ENCODE measurements at places on chromosomes 16 and 17. TPM values are rescaled to one million over a fixed set of nuclear protein-coding genes. Genes with fewer than 3 reads are reported as not detected.

- DNase-seq, result no peak
Observed at GRCh38 chr17:18339933-18340332, 23.4 kb downstream of the SHMT1 start.

Gene CLEC18B
- total RNA-seq, result 1.8 TPM

Gene ZDHHC1
- total RNA-seq, result 5.9 TPM

GRCh38 chr17:40018211-40019121, 3.2 kb downstream of the CSF3 start:
- DNase-seq, result no peak

Gene PRCD
- 1.2 TPM for total RNA-seq

DNA sequence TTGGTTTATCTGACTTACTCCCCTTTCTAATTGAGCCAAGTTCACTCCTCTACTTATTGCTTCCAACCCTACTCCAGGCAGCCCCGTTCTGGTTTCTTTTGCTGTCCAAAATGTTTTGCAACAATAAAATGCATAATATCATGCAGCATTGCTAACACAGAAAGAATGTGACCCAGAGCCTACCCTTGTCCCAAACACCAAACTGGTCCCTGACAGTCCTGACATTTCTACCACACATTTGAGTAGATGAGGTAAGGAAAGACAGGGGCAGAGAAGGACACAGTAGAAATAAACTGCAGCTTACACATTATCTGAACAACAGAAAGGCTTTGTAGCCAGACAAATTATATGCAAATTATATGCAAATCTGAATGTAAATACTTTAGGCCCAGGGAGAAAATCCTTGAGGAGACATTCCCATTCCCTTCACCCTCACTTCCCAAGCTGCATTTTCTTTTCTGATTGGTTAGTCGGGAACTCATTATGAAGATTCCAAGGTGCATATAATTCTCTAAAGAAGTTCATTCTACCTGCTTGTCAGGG, 31.6 kb downstream of the SOX9 start:
- DNase-seq, result no peak

DNA sequence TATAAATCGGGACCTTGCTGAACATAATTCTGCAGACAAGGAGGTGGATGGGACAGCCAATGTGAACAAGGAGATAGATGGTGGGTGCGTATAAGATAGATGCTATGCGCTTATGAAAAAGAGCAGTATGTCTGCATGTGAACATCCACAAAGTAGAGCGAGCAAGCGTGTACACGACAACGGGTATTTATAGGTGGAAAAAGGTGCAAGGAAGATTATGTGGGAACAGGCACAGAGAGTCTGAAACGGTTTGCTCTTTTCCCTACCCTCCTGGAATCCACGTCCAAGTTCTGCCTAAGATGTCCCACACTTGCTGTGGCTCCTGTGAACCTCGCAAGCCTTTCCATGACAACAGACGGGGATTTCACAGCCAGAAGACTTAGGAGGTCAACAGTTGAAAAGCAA, 43.0 kb downstream of the SNX11 start:
- DNase-seq, result no peak

Gene ABAT
- 33.5 TPM for total RNA-seq

Gene SULT1A4
- total RNA-seq, result 158 TPM

DNA sequence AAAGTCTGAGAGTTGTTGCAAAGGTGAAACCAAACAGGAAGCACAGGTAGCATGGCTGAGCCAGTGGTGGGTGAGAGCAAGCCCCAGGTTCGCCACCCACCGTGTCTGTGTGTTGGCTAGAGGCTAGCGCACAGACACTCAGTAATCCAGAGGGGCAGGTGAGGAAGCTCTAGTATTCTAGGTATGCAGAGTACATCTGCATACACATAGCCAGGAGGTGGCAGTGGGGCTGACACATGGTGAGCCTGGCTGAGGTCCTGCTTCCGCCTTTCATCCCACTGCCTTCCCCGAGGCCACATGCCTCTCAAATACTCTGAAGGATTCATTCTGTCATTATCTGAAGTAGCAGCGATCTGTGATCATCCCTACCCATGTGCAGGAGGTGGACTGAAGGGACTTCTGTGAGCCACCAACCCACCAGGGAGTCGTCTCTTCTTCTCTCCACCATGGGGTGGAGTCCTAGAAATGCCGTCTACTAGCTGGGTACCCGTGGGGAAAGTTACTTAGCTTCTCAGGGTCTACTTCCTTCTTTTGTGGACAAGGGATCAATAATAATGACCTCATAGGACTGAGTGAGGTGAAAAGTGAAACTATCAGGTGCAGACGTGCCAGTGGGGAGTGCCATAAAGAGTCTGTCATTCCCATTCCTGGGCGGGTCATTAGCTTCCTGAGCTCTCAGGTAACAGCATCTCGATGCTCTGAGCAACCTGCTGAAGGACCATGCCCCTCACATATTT, 36.0 kb upstream of the ICAM2 start:
- no peak for DNase-seq

GRCh38 chr16:11562941-11563340, 23.8 kb downstream of the LITAF start:
- DNase-seq, result no peak

DNA sequence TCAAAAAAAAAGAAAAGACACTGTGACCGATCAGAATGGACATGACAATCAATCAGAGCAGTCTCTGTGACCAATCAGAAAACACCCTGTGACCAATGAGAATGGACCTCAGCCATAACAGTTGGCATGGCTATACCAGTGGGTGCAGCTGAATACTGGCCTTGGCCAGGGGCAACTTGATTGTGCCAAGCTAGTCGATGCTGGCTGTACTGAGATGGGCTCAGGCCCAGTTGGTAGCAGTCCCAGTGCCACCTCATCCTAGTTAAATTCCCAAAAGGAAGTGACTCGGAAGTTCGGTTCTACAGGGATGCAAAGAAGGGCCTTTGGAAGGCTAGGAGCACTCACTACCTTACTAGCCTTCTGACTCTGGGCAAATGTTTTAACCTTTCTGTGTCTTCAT, 37.2 kb upstream of the BCO1 start:
- DNase-seq, result no peak

Gene PLEKHH3
- total RNA-seq, result 9.9 TPM

Gene ENGASE
- 235 TPM for total RNA-seq

DNA sequence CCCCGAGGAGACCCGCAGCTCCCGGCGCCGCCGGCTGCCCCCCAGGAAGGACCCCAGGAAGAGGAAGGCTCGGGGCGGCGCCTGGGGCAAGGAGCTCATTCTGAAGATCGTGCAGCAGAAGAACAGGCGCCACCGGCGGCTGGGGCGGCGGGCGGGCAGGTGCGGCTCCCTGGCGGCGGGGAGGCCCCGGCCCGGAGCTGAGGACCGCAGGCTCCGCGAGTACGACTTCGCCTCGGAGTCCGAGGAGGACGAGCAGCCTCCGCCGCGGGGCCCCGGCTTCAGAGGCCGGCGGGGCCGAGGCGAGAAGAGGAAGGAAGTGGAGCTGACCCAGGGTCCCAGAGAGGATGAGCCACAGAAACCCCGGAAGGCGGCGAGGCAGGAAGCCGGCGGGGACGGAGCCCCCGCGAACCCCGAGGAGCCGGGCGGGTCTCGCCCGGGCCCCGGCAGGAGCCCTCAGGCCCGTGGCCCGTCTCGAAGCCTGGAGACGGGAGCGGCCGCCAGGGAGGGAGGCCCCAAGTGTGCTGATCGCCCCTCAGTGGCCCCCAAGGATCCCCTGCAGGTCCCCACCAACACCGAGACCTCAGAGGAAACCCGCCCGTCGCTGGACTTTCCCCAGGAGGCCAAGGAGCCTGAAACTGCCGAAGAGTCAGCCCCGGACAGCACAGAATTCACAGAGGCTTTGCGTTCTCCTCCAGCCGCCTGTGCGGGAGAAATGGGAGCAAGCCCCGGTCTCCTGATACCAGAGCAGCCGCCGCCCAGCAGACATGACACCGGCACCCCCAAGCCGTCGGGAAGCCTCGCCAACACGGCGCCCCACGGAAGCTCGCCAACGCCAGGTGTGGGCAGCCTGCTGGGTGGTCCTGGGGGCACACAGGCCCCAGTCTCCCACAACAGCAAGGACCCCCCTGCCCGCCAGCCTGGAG, 22.3 kb upstream of the ZFPM1 start:
- peak; percentile 80 for DNase-seq

GRCh38 chr17:18246880-18247612, 11.5 kb downstream of the FLII start:
- peak; percentile 94 for DNase-seq

DNA sequence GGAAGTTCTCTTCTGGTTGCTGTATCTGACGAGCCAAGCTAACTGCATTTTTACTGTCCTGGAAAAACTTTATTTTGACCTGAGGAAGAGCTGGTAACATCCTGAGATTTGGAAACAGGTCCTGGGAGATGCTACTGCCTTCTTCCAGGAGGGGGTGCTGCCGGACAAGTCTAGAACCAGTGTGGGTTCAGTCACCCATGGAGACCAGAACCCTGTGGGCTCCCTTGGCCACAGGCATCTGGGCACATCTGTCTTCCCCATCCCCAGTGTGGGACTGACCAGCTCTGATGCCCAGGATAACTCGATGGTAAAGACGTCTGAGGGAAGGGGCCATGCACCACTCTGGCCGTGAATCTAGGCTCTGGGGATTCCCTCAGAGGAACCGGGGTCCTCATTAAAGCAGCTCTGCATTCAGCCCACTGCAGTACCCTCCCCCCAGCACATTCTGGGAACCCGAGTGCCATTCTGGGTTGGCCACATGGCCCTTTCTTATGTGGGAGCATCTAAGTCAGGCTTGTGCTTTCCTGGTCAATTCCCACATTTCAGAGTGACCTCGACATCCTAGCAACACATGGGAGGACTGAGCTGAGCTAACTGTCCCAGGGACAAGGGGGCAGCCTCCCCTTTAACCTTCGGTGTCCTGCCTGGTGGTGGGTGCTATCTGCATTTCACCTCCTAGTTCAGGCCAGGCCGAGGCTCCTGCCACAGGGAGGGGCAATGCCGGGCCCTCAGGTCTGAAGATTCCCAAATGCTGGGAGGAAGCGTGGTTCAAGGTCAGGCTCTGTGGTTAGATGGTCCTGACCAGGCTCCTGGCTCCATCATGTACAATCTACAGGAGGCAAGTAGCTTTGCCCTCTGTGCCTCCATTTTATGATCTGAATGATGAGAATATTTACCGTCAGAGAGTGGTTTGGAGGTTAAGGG, 6.4 kb downstream of the C16orf86 start:
- peak; percentile 85 for DNase-seq

GRCh38 chr17:3972931-3973330, 8.7 kb upstream of the ATP2A3 start:
- no peak for DNase-seq

Gene JPH3
- 0.13 TPM for total RNA-seq

GRCh38 chr16:8502446-8502845, 87.9 kb downstream of the TMEM114 start:
- no peak for DNase-seq

- DNase-seq, result no peak
Observed at GRCh38 chr17:19707728-19708221, 8.6 kb downstream of the SLC47A2 start.

- no peak for DNase-seq
Observed at GRCh38 chr16:19853132-19853741, 31.4 kb downstream of the GPRC5B start.

GRCh38 chr17:78484271-78485246, 92.6 kb downstream of the DNAH17 start:
- peak; percentile 63 for DNase-seq

Data from Peyer's patch (tissue), 4 donors.